ENCODE measurements at places on chromosomes 5 and 9.

GRCh38 chr5:2173151-2173834, 290.6 kb upstream of the IRX4 start:
- DNase-seq: no peak

DNA sequence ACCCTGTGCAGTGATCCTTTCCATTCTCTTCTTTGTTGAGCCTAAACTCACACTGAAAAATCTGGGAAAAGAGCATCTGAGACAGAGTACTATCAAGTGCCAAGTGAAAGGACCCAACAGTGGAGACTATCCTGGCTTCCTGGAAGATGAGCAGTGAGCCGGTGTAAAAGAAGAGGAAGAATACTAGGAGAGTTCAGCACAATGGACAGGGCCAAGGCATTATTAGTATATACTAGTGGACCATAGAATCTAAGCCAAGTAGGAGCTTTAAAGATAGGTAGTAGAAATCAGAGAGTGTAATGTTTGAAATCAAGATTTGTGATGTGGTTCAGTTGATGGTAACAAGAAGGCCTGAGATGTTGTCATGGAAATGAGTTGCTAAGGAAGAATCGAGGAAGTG, 140.8 kb downstream of the CAMK4 start:
- DNase-seq: no peak

- DNase-seq: no peak
These were observed 618.7 kb downstream of the DNAH5 start for GRCh38 chr5:13325765-13326164.

DNA sequence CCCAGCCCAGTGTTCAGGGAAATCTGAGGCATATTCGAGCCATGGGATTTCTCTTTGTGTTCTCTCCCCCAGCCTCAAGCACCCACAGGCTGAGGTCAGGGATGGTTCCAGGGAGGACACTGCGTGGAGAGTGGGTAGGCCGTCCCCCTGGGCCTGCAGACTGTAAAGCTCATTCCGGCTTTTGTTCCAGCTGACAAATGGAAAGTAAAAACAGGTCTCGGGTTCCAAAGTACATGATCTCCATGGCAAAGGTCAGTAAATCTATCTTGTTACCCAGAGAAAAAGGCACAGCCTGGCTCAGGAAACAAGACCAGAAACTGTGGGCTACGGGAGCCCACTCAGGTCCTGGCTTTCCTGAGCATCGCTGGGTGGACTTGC, 116.2 kb downstream of the ROR2 start:
- no peak for DNase-seq

DNA sequence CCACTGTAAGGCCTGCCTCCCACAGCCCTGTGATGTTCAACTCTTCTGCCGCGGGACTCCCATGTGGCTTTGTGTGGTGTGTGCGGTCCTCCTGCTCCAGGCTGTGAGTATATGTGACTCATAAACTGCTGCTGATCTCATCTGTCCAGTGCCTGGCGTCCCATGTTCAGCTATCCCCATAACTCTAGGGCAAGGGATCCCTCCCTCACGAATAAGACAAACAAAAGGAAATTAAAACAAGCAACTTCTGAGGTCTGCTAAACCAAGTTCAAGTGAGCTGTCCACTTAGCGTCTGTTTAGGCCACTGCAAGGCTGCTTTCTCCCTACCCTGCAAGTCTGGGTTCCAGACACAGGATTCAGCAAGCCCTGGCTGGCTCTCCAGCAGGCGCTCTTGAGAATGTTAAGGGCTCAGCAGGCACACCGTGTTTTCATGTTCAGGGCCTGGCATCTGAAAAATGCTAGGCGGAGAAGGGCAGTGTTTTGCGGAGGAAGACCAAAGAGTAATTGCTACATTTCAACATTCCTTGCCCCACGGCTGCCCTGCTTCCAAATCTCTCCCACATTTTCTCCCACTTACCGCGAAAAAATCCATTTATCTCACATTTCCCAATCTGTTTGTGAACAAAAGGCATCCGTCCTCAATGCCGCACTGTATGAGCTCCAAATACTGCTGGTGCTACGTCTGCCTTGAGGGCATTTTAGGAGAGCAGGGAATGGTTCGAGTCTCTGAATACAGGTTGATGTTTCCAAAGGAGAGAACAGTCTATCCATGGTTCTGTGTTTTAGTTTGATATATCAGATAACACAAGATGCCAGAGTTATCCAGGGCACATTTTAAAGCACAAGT, 280.2 kb downstream of the SEMA5A start:
- no peak for DNase-seq

All from activated CD4-positive, alpha-beta T cell treated with anti-CD3 and anti-CD28 coated beads, Interleukin-2, amount 50 U/mL, for 24 hours (primary cell).